Stimulated activated CD8-positive, alpha-beta memory T cell treated with anti-CD3 and anti-CD28 coated beads, Interleukin-12 subunit alpha, Interleukin-12 subunit beta, amount 100 ng/mL, for 4 hours (primary cell): ENCODE measurements at places on chromosomes 11 and 22.

- DNase-seq = no peak
These were observed 4.1 kb downstream of the TSPAN32 start for GRCh38 chr11:2305788-2306451.

DNA sequence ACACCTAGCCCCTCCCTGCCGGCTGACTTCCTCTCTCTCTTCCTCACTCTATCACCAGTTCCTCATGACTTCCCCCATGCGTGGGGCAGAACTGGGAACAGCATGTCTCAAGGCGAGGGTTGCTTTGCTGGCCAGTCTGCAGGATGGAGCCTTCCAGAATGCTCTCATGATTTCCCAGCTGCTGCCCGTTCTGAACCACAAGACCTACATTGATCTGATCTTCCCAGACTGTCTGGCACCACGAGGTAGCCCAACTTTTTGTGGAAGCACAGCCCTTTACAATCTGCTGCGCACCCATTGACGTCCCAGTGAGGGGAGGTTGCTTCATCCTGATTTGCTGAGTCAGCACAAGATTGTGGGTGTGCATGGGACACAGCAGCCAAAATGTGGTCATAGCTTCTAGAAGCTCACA, 8.6 kb downstream of the TCN2 start:
- no peak for DNase-seq

DNA sequence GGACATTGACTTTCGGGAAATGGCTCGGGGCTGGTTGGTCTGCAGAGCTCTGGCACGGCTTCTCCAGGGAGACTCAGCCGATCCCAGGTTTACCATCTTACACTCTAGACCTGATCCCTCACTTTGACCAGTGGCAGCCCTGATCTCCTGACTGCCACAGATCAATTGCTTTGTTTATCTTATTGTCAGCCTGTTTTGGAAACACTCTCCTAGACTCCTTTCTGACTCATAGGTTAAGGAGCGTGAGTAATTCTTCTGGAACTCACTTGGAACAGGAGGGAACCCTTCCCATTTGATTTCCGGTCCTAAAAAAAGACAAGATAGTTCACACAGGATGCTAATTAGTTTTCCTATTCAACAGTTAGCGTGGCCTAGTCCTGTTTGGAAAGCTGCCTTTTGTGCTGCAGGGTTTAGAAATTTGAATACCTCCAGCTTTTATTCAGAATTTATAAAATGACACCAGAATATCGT, 16.0 kb upstream of the BMAL1 start:
- no peak for DNase-seq

DNA sequence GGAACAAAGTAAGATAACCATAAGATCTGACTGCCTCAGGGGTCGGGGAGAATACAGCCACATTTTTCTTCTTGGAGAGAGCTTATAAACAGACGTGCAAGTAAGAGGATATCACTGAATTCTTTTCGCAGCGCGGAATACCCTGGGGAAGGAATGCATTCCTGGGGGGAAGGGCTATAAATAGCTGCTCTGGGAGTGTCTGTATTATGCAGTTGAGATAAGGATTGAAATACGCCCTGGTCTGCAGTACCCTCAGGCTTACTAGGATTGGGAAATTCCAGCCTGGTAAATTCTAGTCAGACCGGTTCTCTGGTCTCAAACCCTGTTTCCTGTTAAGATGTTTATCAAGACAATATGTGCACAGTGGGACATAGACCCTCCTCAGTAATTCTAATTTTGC, 1491.7 kb upstream of the RAG2 start:
- DNase-seq = no peak

DNA sequence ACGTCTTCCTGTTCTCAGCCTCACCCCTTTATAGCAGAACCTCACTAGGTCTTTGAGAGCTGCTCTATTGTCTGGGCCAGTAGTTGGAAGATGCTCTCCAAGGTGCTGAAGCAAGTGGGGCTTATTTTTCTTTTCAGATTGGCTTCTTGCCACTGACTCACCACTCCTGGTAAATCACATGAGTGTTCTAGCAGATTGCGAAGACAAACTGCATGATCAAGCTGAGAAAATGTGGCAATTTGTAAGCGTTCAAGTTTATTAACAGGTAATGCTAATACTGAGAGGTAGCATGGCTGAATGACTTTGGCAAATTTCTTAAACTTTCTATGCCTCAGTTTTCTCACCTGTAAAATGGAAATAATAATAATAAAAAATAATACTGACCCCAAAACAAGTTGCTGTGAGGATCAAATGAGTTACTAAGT, 59.2 kb downstream of the CACNG2 start:
- DNase-seq = no peak

GRCh38 chr22:22371031-22371541, 126.5 kb downstream of the VPREB1 start:
- no peak for DNase-seq

DNA sequence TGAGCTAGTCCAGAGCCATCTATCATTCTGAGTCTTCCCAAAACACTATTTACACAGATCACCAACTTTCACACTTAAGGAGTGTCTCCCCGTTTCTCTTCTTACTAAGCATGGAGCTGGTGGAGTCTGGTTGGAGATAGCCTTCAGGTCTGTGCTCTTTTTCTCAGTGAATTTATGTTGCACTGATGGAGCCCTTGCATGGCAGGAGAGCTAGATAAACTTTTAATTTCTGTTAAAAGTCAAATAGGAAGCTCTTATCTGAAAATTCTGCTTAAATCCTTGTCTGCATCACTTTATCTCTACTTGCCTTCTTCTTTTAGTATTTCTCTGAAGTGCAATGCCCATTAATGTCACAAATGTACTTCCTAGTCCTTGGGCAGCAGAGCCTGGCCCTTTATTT, 63.4 kb downstream of the ST3GAL4 start:
- DNase-seq = no peak

DNA sequence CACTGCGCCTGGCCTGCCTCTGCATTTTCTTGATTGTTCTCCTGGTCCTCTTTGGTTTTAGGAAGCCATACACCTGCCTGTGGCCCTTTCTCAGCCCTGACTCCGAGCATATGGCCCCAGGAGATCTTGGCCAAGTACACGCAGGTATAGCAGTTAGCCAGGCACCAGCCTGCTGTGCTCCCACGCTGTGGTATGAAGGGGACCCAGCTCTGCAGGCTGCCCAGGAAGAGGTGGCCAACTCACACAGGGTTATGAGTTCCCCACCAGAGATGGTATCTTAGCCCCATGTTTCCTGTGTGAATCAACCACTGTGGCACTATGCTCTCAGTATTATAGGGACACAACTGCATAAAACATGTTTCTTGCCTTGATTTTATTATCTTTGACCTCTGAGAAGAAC, 31.1 kb downstream of the SGSM3 start:
- DNase-seq = peak; percentile 33

GRCh38 chr22:44362249-44363012, 49.7 kb upstream of the SHISAL1 start:
- DNase-seq = no peak

DNA sequence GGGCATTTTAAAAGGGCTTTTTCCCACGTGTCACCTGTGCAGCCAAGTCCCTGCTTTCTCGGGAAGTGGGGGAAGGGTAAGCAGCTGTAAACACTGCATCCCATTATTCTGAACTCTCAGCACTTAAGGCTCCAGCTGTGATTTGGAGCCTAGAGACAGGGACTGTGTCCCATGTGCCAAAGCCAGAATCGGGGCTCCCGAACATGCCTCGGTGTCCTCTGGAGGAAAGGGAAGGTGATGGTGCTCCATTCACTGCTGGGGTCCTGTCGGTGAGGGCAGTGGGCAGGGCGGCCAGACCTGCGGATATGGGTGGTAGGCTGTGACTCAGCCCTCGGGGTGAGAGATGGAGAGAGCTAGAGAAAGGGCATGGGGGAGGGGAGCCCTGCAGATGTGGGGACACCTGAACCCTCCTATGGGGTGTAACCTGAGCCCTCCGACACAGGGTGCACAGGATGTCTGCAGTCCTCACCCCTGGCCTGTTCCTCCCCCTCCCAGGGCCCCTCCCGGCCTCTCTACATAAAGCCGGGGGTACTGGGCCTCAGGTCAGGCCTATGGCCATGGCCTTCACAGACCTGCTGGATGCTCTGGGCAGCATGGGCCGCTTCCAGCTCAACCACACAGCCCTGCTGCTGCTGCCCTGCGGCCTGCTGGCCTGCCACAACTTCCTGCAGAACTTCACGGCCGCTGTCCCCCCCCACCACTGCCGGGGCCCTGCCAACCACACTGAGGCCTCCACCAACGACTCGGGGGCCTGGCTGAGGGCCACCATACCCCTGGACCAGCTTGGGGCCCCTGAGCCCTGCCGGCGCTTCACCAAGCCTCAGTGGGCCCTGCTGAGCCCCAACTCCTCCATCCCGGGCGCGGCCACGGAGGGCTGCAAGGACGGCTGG, 31.8 kb downstream of the CAPN1 start:
- DNase-seq = no peak

GRCh38 chr11:12449961-12450715, 72.8 kb downstream of the PARVA start:
- DNase-seq = no peak

DNA sequence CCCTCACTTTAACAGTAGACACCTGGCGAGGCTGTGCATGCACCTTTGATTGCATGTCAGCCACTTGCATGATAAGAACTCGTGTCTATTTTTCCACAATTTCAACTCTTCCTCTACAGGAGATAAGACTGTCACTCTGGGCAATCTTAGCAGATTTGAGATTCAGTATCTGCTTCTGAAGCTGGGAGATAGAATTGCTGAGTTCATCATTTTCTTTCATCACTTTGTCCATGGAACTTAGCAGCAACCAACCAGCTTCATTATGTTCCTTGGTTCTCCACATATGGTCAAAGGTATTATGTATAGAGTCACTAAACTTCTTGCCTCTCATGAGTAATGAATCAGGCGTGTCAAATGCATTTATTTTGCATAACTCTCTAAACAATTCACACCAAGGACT, 17.1 kb downstream of the MTNR1B start:
- no peak for DNase-seq

DNA sequence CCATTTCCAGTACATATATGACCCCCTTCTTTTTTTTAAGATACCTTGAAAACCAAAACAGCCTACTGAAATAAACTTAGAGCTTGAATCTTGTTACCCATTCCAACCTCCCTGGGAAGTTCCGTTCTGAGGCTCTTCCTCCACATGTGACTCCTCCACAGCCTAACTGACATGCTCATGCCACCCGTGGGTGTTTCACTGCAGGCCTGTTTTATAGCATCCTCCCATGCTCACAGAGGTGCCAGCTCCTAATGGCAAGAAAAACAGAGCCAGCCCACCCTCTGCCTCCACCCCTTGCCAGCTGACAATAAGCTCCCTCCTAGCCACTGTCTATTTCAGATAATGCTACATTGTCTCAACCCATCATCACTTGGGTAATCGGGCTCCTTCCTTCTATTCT, 97.6 kb upstream of the E2F8 start:
- DNase-seq = no peak

GRCh38 chr22:43448048-43448447, 36.2 kb downstream of the MPPED1 start:
- no peak for DNase-seq
